Right lung (tissue), 10 donors: ENCODE measurements at places on chromosomes 2 and 18. TPM values are rescaled to one million over a fixed set of nuclear protein-coding genes. Genes with fewer than 3 reads are reported as not detected.
A peak's percentile ranks its signal among the peaks of the same experiment; 100 is the strongest.

- DNase-seq, result peak; percentile 7
Observed at GRCh38 chr18:1585881-1586488, 681.3 kb downstream of the ADCYAP1 start.

- no peak for DNase-seq
Observed at GRCh38 chr18:9550429-9550828, 63.9 kb downstream of the PPP4R1 start.

DNA sequence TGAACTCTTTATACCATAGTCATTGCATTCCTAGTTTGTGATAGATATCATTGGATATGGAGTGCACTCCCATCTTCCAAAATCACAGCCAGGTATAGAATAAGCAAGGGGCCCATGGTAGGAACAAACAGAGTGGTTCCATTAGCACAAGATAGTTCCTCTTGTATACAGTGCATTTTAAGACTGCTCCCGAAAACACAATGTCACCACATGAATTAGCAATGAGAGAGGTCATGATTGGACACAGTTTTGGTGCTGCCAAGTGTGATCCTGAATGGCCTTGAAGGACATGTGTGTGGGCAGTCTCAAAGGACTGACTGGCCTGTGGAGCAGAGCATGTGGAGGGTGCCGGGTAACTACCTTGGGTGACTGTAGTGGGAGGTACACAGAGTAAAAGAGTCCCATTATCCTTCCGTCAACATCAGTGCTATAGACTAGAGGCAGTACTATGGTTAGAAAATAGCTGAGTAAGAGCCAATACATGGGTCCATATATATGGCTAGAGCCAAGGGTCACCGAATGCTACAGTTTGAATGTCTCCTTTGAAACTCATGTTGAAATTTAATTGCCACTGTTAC lies 549.9 kb downstream of the DSC3 start:
- DNase-seq, result no peak

DCC gene
- 4.5 TPM for polyA plus RNA-seq

DNA sequence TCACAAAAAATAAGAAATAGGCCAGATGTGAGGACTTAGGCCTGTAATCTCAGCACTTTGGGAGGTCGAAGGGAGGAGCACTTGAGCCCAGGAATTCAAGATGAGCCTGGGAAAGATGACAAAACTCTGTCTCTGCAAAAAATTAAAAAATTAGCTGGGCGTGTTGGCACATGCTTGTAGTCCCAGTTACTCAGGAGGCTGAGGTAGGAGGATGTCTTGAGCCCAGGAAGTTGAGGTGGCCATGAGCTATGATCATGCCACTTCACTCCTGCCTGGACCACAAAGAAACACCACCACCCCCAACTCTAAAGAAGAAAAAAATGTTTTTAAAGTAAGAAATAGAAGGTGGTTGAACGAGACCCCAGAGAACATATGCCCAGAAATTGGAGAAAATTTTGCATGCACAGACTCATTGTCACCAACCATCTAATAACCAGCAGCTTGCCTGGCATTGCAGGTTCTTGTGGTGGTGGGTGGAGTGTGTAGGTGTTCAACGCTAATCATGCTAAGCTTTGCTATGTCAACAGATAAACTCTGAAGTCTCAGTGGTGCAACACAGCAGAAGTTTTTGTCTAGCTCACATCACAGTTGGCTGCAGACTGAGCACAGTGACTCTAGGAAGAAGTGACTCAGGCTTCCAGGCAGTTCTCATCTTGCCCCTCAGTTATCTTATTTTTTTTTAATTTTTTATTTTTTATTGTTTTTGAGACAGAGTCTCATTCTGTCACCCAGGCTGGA lies 18.6 kb downstream of the ARL4C start:
- no peak for DNase-seq

KYNU gene
- 0.64 TPM for polyA plus RNA-seq

DNA sequence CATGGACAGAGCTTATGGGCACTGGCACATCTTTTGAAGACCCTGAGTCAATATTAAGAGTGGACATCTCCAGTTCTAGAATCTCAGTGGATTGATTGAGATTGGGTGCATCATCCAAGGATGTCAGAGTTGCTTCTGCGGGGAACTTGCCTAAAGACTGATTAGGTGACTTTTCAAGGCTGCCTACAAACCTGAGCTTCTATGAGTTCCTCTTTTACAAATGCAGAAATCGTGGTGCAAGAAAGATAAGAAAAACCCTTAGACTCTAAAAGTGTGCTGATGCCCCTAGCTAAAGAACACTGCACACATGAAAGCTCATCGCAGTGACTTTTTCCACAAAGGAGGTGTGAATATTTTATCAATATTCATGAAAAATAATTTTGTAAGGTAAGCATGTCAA lies 86.8 kb upstream of the NEDD4L start:
- DNase-seq, result no peak

DNA sequence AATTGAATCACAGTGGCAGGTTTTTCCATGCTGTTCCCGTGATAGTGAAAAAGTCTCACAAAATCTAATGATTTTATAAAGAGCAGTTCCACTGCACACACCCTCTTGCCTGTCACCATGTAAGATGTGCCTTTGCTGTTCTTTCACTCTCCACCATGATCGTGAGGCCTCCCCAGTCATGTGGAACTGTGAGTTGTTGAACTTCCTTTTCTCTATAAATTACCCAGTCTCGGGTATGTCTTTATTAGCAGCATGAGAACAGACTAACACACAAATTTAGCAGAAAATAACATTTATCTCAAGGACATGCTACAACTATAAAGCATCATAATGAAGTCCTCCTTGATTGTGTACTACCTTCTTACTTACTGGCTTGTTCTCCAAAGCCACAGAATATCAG lies 1526.0 kb downstream of the LRP1B start:
- no peak for DNase-seq

C2orf72 gene
- 0.54 TPM for polyA plus RNA-seq

STK36 gene
- polyA plus RNA-seq, result 81.5 TPM

CCL20 gene
- polyA plus RNA-seq, result 0.59 TPM

CROCC2 gene
- polyA plus RNA-seq, result 3.3 TPM

DNA sequence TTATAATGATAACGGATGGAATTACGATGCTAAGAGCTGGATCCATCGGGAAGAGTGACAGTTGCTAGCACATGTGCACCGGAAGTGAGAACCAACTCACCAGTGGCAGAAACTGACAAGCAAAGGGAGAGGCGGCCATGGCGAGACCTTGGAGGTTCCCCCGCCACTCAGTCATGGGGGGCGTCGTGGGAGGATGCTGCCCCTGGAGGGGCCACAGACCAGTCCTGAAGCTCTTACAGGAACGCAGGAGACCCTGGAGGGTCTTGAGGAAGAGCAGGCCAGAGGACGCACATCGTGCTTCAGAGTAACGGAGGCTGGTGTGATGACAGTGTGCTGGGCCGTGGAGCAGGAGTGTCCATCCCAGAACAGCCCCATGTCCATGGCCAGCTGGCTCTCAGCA lies 53.1 kb upstream of the KCNG2 start:
- no peak for DNase-seq

GRCh38 chr2:133148187-133148586 lies 420.1 kb downstream of the NCKAP5 start:
- no peak for DNase-seq

GRCh38 chr2:60469536-60470317 lies 83.7 kb downstream of the BCL11A start:
- DNase-seq, result no peak

DNA sequence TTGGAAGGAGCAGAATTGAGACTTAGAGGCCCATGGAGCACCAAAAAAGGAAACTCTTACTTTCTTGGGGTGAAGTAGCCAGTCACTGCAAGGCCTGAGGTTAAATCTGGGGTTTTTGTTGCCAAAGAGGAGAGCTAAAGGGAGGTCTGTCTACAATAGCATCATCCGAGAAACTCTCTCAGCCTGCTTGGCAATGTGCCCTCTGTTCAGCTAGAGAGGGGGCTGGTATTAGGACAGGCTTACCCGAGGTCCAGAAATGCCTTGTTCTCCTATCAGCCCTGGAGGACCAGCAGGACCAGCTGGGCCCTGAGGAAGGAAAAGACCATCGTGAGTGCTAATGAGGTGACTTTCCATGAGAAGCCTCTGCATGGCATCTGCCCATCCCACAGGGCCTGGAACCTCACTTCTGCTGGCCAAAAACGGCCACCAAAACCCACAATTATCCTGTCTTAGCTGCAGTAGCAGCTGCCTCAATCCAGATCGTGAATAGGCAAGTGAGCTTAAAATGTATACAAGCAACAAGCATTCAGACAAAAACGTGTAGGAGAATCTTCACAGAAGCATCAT lies 61.6 kb downstream of the COL6A3 start:
- no peak for DNase-seq

GRCh38 chr2:66832646-66833435 lies 397.9 kb downstream of the MEIS1 start:
- DNase-seq, result peak; percentile 92

- DNase-seq, result no peak
Observed at GRCh38 chr2:8193146-8193545, 488.7 kb upstream of the ID2 start.

DNA sequence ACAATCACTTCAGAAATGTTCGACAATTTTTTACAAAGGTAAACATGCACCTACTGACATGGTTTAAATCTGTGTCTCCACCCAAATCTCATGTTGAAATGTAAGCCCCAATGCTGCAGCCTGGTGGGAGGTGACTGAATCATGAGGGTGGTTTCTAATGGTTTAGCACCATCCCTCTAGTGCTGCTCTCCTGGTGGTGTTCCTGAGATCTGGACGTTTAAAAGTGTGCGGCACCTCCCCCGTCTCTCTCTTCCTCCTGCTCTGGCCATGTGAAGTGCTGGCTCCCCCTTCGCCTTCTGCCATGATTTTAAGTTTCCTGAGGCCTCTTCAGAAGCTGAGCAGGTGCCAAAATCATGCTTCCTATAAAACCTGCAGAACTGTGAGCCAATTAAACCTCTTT lies 28.3 kb downstream of the MAP3K2 start:
- DNase-seq, result no peak

DNA sequence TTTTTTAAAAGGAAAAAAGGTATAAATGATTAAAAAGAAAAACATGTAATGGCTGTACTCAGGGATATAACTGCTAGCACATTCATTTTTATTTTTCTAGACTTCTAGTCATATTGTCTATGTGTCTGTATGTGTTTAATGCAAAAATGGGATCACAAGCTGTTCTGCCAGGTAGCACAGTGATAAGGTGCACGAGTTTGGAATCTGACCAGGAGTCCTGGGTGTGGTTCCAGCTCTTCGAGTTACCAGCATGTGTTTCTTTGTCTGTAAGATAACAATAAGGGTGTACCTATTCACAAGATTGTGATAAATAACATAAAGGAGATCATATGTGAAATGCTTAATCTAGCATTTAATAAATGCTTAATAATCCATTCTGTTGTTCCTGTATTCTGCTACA lies 145.3 kb downstream of the PKP4 start:
- DNase-seq, result no peak

PROKR1 gene
- polyA plus RNA-seq, result 0.18 TPM

- DNase-seq, result no peak
Observed at GRCh38 chr2:236156095-236156859, 11.9 kb downstream of the GBX2 start.

GRCh38 chr2:32811696-32812095 lies 135.1 kb upstream of the LTBP1 start:
- DNase-seq, result no peak

GRCh38 chr2:46368401-46368800 lies 71.2 kb downstream of the EPAS1 start:
- DNase-seq, result no peak

CCDC74A gene
- 10.0 TPM for polyA plus RNA-seq

DNA sequence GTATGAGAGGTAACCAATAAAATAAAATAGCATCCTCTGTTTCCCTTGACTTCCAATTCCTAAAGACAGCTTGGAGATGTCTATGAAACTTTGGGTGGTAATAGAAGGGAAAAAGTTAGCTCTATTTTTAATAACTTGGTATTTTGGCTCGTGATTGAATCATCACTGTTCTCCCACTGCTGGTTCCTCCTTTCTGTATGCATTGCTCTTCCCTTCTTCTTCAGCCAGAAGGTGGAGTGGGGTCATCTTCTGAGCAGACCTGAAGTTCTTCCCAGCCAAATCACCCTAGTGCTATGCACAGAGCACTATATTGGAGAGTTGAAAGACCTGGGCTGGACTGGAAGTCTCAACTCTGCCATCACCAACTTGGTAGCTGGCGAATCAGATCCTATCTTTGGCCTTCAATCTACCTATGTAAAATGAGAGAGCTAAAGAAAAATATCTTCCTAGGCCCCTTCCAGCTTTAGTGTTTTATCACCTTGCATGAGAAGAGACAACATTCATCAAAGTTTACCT lies 54.1 kb downstream of the CPO start:
- no peak for DNase-seq

- DNase-seq, result peak; percentile 35
Observed at GRCh38 chr2:18792226-18792629, 202.9 kb upstream of the NT5C1B start.

CD302 gene
- polyA plus RNA-seq, result 55.4 TPM

- no peak for DNase-seq
Observed at GRCh38 chr2:45889620-45890370, 238.3 kb downstream of the PRKCE start.

TAF1B gene
- 19.1 TPM for polyA plus RNA-seq

DNA sequence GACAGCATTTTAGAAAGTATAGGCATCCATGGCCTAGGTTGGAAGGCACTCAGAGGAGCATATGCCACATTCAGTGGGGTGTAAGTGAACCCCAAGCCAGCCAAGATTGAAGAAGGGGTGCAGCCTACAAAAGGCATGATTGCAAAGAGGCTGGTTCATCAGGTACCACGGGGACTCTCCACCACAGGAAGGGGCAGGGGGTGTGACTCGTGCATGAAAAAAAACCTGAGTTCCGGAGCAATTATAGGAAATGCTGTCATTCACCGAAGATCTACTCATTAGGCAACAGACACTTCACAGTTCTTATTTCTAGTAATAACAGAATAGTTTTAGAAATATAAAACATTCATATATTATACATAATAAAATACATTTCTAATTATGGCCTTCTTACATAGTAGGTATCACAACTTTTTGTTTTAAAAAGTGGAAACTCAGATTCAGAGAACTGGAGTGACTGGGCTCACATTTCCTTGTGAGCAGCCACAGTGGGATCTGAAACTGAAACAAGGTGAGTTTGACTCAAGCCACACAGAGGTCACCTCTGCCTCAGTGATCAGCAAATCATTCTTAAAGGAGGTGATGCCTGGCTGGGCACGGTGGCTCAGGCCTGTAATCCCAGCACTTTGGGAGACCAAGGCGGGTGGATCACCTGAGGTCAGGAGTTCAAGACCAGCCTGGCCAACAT lies 188.4 kb upstream of the GYPC start:
- DNase-seq, result no peak

MC4R gene
- polyA plus RNA-seq, result 0.58 TPM

RGPD3 gene
- 0.35 TPM for polyA plus RNA-seq

DNA sequence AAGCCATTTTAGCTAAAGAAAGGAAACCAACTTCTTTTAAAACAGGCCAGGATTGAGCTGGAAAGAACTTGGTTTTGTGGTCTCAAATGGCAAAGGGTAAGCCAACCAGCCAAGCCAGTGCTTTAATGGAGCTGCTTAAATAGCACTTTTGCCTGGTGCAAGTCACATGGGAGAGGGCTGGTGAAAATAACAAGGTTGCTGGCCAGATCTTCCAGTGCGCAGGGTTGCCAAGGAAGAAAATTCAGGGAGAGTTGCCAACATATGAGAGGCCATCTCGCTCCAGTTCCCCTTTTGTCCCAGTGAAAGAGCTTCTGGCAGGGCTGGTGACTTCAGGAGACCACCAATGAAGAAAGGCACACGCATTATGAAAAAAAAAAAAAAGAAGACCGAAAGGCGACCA lies 57.3 kb downstream of the IRS1 start:
- DNase-seq, result no peak

- DNase-seq, result no peak
Observed at GRCh38 chr2:228841877-228842276, 429.2 kb downstream of the PID1 start.

GRCh38 chr18:14949800-14950664 lies 202.1 kb downstream of the ANKRD30B start:
- DNase-seq, result no peak

MROH2A gene
- 0.59 TPM for polyA plus RNA-seq

TBC1D8 gene
- 34.6 TPM for polyA plus RNA-seq

IL1RL1 gene
- polyA plus RNA-seq, result 0.14 TPM

TMEM247 gene
- polyA plus RNA-seq, result not detected
